Activated T-cell treated with anti-CD3 and anti-CD28 coated beads for 1 hour (primary cell): ENCODE measurements at places on chromosomes 16 and 17.

DNA sequence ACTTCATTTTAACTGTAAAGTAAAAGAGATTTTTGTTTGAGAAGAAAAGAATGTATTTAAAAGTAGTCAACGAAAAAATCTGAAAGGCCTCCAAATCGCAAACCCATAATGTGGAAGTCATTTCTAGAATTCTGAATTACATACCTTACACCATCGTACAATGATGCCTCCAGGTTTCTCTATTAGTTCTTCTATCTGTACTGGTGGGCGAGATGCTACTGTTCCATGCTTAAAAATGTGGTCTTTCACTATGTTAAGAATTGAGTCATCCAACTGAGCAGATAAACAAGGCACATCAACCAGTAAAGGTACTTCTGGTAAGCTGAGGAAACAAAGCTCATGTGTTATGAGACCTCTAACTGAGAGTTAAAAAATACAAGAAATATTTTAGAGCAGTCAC lies 28.5 kb downstream of the CRLF3 start:
- no peak for DNase-seq

DNA sequence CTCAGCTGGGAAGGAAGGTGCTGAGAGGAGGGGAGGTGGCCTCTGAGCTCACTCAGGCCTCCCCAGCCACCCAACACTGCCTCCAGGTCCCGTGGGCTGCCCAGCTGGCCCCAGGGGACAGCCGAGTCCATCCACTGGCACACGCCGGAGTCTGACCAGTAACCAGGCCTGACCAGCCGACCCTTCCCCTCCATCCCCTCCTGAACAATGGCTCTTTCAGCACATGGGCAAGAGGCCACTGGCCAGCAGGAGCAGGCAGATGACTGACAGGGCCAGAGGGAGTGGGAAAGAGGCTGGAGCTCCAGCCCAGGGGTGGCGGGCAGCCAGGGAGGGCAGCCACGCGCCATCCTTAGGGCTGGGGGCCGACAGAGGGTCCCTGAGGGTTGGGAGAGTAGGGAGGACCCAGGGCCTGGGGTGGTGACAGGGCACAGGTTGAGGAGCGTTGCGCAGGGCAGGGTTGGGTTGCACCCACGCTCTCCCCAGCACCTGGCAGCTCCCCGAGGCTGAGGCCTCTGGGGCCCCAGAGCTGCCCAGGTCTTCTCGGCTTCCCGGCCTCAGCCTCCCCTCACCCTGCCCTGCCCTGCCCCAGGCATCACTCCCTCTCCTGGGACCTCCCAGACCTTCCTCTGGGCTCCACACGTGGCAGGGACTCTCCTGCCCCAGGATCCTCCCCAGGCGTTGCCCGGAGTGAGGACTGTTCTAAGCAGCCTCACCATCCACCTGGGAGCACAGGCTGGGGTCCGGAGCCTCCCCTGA lies 20.2 kb upstream of the SLC38A10 start:
- no peak for DNase-seq

DNA sequence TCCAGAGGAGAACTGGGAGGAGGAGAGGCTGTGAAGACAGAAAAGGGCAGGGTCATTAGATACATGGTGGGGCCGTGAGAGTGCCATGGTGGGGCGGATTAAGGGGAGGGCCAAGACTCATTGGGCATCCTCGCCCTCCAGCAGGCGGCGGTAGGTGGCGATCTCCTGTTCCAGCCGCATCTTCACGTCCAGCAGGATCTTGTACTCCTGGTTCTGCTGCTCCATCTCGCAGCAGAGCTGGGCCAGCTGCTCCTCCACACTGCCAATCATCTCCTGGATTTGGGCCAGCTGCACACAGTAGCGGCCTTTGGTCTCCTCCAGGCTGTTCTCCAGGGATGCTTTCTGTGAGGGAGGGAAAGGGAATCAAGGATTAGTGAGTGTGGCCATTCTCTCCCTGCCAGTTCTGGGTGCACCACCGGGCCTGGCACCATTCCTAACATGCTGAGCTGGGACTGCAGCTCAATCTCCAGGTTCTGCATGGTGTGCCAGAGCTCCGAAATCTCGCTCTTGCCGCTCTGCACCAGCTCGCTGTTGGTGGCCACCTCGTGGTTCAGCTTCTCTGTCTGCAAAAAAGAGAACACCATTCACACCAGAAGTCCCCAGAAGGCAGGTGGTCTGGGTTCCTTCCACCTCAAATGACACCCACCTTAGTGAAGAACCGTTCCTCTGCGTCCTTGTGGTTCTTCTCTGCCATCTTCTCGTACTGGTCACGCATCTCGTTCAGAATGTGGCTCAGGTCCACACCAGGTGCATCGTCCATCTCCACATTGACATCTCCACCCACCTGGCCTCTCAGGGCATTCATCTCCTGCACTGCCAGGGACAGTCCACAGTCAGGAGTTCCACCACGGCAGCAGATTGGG lies 129.0 kb downstream of the CCDC144A start:
- no peak for DNase-seq

GRCh38 chr16:63717806-63718205 lies 1404.1 kb downstream of the CDH11 start:
- DNase-seq: no peak

DNA sequence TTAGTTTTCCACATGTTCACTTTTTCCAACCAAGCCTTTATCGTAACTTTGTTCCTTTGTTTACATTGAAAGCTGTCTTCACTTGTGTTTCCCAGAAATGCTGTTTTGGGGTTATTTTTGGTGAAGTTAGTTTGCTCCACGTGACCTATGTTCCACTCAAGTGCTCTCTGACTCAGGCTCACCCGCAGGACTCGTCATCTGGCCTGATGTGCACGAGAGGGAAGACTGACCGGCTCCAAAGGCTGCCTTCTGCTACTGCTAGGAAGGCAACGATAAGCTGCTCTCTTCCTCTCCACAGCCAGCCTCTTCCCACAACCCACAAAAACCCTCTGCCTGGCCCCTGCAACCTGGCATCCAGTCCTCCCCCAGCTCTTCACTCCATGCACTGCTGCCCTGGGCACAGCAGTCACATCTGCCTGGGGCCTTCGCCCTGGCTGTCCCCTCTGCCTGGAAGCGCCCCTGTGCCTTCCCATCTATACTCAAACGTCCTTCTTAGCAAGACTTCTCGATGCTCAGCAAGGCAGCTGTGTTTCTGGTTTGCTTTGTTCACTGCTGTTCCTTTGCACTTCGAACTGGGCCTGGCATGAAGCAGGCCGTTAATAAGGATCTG lies 28.0 kb downstream of the ZCCHC14 start:
- DNase-seq: no peak

DNA sequence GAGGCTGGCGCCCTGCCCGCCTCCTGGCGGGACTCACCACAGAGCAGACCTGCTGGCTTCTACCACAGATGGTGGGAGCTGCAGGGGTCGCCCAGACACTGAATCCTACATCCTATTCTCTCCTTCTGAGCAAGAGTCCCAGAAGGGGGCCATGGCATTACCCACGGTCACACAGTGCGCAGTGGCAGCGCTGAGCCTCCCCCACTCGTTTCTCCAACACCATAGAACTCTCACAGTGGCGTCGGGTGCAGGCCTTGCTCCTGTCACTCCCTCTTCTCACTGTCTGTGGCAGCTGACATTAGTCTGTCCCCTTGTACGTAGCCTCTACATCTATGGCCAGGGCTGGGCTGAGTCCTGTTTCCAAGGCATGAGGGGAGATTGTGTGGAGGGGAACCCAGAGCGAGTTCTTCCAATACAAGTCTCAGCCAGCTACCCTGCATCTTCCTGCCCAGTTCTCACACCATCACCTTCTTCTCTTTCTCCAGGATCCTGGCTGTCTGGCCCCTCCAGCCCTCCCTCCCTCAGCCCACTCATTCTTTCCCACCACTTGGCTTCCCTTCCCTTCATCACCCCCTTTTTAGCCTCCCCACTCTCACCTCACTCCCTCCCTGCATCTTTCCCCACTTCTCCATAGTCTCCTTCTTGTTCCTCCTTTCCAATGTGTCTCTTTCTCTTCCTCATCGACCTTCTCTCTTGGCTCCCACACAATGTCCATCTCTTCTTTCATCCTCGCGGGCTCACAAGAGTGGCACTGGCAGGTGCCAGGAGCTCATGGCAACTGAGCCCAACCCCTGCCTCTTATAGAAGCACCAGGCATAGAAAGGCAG lies 5.9 kb downstream of the UBTF start:
- no peak for DNase-seq

GRCh38 chr17:64356304-64356686 lies 34.4 kb downstream of the PECAM1 start:
- no peak for DNase-seq

- no peak for DNase-seq
Observed at GRCh38 chr17:67403065-67403464, 26.0 kb downstream of the PITPNC1 start.

- DNase-seq: no peak
Observed at GRCh38 chr16:63981639-63982038, 1140.2 kb downstream of the CDH11 start.

GRCh38 chr17:78780335-78780734 lies 1.7 kb downstream of the CYTH1 start:
- DNase-seq: no peak

DNA sequence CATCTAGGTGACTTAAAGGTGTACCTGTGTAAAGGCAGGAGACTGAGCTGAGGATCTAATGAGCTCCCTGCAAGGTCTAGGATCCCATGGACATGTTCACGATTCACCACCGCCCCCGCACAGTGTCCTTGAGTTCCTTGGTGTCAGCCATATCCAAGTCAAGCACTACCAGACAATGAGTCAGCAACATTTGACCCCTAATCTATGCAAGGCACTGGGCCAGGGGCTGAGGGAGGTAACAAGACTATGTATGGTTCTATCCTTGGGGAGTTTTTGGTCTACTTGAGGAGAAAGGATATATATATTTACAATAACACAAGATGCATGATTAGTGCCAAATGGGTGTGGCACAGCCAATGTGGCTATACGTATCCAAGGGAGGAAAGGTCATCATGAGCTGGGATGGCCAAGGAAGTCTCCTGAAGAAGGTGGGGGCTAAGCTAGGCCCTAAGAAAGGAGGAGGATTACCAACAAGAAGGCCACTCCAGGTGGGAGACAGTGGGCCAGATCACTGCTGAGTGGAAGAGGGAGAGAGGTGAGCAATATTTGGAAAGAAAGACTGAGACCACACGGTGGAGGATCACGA lies 35.0 kb downstream of the ITGB3 start:
- DNase-seq: no peak

- peak; percentile 52 for DNase-seq
Observed at GRCh38 chr17:49861150-49861884, 13.4 kb upstream of the TAC4 start.

DNA sequence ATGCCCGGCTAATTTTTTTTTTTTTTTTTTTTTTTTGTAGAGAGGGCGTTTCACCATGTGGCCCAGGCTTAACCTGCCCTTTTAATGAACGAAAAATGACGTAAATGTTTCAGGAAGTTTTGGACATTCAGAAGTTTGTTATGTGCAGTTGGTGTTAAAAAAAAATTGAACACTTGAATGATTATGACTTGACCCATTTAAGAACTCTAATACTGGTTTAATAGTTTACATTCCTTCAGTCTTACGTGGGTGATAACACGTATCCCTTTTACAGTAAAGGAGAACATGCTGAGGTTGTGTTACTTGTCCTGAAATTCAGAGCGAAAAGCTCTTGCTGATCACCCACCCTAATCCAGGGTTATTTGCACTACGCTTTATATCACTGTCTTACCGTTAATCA lies 1.7 kb downstream of the MLYCD start:
- DNase-seq: no peak

DNA sequence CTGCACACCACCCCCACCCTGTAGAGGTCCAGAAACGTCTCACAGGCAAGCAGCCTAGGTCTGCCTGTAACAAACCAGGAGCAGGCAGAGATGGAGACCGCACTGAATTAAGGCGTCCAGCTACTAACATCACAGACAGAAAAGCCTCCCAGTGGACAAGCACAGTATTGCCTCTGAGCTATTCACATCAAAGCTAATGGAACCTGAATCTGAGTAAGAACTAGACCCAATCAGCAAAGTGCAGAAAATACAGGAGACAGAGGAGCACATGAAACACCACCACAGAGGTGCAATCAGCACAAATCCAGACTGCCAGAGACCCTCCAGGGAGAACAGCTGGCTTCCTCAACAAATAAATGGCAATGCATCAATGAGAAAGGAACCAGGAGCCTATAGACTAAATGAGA lies 22.2 kb upstream of the PEMT start:
- peak; percentile 20 for DNase-seq

- DNase-seq: no peak
Observed at GRCh38 chr17:82915010-82915756, 75.4 kb upstream of the ZNF750 start.

DNA sequence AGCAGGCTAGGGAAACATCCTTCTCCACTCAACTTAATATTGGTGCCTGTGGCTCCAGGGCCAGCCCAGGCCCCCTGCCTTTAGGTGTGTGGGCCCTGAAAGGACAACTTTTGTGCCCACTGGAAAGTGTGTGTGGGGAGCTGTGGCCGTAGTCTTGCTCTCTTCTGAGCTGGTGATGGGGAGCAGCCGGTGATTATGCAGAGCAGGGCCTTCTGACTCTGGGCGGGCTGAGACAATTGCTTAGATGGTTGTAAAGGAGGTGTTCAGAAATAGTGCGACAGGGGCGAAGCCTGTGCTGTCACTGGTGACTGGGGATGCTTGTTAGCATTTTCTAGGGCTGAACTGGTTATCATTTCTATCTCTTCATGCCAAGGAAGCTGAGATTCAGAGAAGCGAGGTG lies 62.6 kb downstream of the MSI2 start:
- no peak for DNase-seq

GRCh38 chr16:23213831-23214230 lies 31.3 kb downstream of the SCNN1G start:
- DNase-seq: no peak

GRCh38 chr16:88789594-88789993 lies 4.6 kb upstream of the PIEZO1 start:
- DNase-seq: no peak

- no peak for DNase-seq
Observed at GRCh38 chr17:12579288-12579687, 86.4 kb upstream of the MYOCD start.

DNA sequence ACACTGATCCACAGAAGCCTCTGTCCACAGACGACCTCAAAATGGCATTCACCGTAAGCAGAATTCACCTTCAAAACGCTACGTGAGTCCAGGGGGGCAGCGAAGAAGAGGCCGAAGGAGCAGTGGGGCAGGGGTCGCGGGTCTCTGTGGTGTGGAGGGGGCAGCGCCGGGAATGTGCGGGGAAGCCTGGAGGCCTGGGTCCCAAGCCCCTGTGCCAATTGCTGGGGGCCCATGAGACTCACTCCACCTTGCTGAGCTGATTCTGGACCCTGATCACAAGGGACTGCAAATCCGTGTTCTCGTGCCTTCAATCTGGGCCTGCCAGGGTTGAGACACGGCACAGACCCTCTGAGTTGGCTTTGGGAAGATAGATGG lies 43.3 kb upstream of the SMPD3 start:
- no peak for DNase-seq

- no peak for DNase-seq
Observed at GRCh38 chr17:34306466-34306865, 12.8 kb upstream of the CCL8 start.

GRCh38 chr17:60559995-60560859 lies 34.2 kb upstream of the APPBP2 start:
- DNase-seq: no peak

- DNase-seq: no peak
Observed at GRCh38 chr16:67298277-67298676, 18.9 kb downstream of the PLEKHG4 start.

GRCh38 chr17:83092931-83093330 lies 13.5 kb downstream of the METRNL start:
- no peak for DNase-seq

- DNase-seq: no peak
Observed at GRCh38 chr16:22386976-22387375, 12.6 kb upstream of the CDR2 start.

- DNase-seq: no peak
Observed at GRCh38 chr17:419073-419735, 66.6 kb upstream of the RPH3AL start.
